ENCODE measurements at places on chromosomes 1 and 21.

- no peak for DNase-seq
Observed at GRCh38 chr1:114021665-114022099, 42.4 kb downstream of the OLFML3 start.

DNA sequence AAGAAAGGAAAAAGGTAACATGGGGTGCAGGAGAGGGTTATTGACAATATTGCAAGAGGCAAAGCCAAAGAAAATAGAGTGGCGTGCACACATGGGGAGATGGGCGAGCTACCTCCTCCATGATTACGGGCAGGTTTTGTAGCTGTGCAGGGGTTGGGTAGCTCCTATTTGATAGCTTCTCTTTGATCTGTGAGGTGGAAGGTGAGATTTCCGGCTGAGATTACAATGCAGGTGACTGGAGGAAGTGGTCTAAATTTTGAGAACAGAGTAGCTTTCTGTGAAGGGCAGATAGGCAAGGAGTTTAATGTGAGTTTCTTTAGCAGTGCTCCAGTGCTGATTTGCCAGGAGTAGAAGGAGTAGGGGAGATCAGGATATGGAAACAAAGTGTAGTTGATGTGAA, 263.4 kb downstream of the PLA2G4A start:
- DNase-seq: no peak

DNA sequence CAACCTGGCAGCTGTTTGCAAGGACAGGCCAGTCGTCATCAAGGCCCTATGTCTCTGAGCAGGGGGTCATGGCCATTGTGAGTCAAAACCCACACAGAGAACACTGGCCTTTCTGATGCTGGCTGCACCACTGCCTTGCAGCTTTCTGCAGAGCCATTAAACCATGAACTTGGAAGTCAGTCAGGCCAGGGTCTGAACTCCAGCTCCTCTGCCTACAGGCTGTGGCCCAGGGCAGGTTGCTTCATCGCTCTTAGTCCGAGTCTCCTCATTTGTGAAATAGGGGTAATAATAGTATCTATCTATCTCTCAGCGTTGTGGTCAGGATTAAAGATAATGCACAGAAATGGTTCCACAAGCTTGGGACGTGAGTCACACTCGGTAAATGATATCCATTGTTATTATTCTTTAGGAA, 35.8 kb upstream of the HIVEP3 start:
- no peak for DNase-seq

- peak; percentile 58 for DNase-seq
Observed at GRCh38 chr1:202662081-202662480, 48.2 kb downstream of the SYT2 start.

- no peak for DNase-seq
Observed at GRCh38 chr21:28342212-28342810, 650.4 kb downstream of the LTN1 start.

DNA sequence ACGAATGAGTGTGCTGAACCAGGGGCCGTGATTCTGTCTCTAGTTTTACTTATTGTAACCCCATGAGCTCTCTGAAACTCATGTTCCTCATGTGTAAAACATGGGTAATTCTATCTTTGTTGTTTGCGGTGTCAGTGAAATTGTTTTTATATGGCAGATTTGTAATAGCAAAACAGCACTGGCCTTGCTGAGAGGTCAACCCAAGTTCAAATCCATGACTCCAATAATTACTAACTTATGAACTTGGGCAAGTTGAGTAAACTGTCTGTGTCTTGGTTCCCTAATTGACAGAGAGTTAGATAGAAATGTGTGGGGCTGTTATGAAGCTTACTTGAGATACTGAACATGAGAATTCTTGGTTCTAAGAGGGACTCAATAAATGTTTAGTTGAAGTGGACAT, 17.8 kb downstream of the C1orf116 start:
- DNase-seq: no peak

DNA sequence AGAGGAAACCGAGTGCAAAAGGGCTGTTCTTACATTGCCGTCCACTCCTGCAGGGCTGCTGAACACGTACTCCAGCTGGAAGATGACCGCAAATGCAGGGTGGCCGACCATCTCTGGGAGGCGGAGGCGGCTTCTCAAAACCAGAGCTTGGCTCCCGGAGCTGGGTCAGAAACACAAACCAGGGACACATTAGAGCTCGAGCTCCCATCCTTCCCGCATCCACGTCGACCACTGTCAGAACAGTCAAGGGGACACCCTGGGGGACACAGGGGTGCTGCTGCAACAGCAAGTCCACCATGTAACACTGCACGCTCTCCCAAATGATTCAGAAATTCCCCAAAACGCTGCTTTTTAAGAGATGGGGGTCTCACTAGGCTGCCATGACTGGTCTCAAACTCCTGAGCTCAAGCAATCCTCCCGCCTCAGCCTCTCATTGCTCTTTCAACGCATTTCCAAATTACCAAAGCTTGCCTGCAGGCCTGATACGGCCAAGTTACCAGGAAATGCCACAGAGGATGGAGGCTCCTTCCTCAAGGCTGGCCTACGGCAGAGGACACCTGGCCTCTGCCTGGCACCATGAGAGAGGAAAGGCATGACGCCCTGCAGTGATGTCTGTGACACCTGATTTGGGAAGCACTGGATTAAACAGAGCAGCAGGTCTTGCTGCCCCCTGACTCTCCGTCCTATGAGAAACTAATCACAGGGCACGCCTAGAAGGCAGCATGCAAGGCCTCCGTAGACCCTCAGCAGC, 45.0 kb downstream of the NPHP4 start:
- DNase-seq: no peak

GRCh38 chr1:204697893-204698292, 12.4 kb upstream of the LRRN2 start:
- DNase-seq: no peak

DNA sequence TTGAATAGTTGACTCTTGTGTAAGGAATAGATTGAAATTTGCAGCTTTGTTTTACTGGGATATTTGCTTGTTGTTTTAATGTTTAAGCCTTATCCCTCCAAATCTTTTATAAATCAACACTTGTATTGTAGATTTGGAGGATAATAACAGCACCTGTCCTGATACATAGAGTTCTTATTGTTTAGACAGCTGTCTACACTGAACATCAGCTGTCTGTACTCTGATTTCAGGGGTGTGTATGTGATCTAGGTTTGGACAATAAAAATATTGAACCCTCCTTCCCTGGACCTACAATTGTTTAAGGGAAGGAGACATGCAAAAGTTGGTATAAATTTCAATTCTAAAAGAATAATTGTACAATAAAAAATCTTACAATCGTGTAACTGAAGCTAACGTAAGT, 48.3 kb upstream of the DPH5 start:
- DNase-seq: peak; percentile 85

- DNase-seq: no peak
Observed at GRCh38 chr21:43575473-43575844, 83.8 kb downstream of the HSF2BP start.

GRCh38 chr1:213600879-213601278, 386.9 kb upstream of the PROX1 start:
- DNase-seq: peak; percentile 55

DNA sequence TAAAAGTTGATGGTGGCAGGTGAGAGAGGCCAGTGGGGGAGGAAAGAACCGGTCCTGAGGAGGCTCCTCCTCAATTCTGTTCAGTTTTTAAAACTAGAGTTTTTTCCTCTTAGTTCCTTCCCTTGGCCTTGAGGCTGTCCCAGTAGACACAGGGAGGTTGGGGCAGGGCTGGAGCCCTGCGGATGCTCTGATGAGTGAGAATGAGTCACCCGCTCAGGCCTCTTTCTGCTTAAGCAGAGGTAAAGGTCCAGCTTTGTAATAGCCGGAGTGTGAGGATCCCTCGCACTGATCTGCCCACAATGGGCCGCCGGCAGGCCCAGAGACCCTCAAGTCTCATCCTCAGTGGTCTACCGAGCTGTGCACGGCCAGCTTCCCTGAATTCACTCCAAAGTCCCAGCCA, 49.6 kb upstream of the IRF2BP2 start:
- DNase-seq: peak; percentile 70

DNA sequence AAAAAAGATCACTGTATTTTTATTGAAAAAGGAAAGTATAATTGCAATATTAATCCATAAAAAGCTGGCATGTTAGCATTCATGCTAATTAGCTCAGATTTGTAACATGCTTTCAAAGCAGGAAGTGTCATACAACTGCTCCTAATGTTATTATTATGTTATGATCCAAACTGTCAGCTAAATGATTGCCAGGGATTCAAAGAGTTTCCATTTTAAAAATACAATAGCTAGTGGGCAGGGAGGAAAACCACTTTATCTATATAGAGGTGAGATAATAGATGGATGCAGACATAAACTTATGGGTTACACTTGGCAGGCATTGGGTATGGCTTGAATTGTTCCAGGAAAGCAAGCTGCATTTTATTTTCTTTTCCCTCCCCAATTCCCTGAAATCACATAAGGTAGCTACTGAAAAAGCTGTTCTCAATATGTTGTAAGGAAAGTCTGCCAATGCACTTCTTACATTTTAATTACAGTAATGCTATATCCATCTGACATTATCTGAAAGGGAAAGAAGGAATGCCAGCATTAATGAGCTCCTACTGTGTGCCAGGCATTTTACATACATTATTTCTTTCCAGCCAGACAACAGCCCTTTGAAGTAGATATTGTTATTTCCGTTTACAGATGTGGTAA, 9.8 kb upstream of the MYSM1 start:
- DNase-seq: no peak

- DNase-seq: no peak
Observed at GRCh38 chr1:202210969-202211368, 17.4 kb downstream of the LGR6 start.

DNA sequence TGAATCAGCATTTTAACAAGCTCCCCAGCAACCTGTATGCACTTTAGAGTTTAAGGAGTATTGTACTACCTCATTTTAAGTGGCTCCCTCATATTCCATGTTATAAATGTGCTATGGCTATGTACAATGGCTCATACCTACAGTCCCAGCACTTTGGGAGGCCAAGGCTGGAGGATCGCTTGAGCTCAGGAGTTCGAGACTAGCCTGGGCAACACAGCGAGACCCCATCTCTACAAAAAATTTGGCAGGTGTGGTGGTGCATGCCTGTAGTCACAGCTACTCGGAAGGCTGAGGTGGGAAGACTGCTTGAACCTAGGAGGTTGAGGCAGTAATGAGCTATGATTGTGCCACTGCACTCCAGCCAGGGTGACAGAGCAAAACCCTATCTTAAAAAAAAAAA, 40.2 kb downstream of the PGBD5 start:
- no peak for DNase-seq

DNA sequence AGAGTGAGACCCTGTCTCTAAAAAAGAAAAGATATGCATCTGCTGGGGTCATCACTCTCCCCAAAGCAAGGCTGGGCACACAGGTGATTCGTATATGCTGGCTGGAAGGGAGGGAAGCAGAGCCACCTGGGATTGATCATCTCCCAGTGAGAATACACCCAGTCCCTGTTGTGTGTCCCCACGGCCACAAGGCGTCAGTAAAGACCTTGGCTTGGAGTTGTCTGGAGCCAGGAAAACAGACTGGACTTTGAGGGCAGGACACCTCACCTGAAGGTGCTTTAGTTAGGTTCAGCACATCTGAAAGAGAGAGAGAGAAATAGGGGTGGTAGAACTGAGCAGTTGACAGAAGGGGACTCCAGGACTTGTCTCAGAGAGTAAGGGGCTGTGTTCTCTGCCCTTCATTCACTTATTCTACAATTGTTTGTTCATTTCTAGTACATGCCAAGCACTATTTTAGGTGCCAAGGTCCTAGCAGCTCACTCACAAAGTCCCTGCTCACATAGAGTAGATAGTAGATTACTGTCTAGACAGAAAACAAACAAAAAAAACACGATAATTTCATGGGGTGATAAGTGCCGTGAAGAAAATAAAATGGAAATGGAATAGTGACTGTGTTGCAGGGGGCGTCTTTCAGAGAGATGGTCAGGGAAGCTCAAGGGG, 13.5 kb downstream of the CITED4 start:
- peak; percentile 90 for DNase-seq

- DNase-seq: peak; percentile 14
Observed at GRCh38 chr1:32806910-32807523, 10.1 kb downstream of the YARS1 start.

DNA sequence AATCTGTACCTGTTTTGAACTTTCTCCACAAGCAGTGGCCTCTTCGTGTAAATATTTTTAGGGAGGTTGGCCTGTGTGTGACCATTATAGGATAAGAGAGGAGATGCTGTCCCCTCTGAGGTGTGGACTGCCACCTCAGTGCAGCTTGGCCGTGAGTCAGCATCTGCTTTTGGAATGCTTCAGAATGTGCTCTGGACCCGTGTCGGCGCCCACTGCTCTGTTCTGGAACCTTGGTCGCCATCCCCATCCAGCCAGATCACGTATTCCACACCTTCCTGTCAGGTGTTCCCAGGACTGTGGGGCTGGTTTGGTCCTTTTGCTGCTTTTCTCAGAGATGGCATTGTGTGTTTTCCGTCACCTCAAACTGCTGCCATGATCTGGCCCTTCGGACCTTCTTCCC, 5.5 kb downstream of the UCK2 start:
- no peak for DNase-seq

DNA sequence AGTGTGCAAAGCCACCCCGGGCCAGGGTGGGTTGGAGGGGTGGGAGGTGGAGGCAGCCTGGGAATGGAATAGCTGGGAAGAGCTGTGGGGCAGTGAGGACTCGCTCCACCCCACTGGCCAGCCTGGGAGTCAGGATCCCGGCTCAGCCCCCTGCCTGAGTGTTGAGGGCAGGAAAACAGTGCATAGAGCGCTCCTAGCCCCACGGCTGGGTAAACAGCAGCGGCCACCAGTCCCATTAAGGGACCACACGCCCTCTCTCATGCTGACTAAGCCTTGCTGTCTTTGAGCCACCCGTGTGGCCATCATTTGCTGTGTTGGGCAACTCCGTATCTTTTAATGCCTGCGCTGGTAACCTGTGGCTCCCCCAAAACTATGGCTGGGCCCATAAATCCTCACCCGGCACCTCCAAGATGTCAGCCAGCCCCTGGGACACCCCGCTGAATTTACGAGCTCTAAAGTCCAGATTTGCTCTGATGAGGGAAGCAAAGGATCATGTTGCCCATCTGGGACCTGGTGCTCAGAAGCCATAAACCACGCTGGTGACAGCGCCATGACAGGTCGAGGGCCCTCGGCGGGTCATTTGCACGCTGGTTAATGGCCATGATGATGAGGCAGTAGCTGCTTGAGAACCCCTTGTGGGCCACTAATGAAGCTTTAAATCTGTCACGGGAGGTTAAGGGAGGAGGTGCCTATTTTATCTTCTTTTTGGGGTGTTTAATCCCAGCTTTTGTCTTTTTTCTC, 34.9 kb downstream of the SYF2 start:
- DNase-seq: no peak

DNA sequence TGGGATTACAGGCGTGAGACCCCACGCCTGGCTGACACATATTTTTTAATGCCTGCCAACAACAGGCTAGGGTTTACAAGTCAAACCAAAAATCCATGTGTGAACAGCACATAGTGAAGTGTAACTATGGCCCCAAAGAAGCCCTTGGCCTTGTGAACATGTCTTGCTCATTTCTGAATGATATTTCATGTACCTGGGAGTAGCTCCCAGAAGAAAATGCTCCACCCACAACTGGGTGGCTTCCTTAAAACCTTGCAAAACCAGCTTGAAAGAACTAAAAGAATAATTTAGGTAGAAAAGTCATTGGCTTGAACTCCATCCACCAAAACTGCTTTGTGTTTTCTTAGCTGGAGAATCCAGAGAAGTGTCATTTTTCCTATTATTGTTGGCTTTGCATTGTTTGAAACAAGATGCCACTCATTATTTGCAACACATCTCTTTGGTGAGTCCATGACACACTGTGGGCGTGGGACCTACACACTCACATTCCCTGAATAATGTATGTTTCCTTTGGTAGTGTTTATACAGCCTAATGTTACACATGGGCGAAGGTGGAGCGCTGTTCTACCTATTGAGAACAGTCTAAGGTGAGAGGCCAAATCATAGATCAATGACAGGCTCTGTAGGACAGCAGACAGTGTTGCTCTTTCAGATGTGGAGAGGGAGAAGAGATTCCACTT, 28.5 kb upstream of the SDE2 start:
- DNase-seq: no peak

Data from DMS53 (cell line).